Transverse colon (tissue), 4 donors: ENCODE measurements at places on chromosomes 6 and 20. TPM values are rescaled to one million over a fixed set of nuclear protein-coding genes. Genes with fewer than 3 reads are reported as not detected.
A peak's percentile ranks its signal among the peaks of the same experiment; 100 is the strongest.

DNA sequence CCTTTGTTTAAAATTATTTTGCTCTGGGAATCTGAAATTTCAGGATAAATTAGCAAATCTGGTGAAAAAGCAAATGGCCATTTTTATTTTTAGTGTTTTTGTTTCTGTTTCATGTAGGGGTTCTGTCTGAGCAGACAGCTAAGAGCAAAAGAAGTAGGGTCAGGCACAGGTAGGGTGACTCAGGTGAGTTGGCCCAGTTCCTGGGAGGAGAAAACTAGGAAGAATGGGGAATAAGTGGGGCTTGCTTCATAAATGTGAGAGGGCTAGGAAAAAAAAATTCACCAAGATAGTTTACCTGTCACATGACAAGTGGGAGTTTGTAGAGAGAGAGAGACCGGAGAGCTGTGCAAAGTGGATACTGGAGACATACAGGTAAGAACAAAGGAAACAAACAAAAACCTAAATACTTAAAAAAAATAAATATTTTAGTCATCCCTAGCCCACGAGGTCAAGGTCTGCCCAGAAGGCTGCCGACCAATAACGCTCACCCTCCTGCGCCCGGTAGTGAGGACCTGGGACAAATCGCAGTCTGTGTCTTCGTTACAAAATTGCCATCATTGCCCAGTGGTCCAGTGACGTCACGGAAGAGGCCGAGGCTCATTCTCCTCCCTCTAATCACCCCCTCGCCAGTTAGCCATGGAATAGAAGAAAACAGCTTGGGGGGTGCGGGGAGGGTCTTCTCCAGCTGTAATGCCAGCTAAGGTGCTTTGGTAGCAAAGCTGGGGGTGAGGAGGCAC lies 2.3 kb downstream of the THBD start:
- no peak for DNase-seq

DNA sequence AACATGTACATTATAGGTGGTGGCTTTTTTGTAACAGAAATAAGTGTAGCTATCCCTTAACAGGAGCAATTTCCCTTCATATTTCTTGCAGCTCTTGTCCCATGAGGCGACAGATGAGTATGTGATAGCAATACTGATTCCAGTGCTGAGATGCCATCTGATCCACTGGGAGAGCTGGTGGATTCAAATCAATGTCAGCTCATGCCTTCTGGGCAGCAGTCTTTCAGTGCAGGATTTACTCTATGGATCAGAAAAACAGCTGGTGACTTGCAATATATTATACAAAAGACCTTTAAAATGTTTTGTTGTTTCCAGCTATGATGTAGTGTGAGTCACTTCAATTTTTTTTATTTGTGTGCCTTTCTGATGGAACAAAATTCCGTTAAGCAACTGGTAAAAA lies 259.9 kb upstream of the SASH1 start:
- no peak for DNase-seq

GRCh38 chr6:25670793-25671513 lies 18.9 kb downstream of the SCGN start:
- DNase-seq = no peak

DNA sequence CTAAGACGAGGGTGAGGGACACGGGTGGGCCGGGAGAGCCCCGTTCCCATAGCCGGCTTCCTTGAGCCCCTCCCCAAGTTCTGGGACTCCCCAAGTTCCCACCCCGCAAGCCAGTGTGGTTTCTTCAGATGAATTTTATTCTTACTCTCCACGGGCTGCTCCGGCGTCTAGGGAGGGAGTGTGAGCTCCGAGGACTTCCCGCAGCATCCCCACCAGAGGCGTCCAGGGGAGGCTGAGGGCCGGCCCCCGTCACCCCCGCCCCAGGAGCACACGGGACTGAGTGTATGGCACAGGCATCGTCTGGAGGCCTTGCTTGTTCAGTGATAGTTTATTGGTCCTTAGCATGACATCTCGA lies 10.0 kb upstream of the SLC4A11 start:
- DNase-seq = no peak

- DNase-seq = no peak
These were observed 160.6 kb downstream of the GRM4 start for GRCh38 chr6:33985313-33985751.

GRCh38 chr6:116767715-116768114 lies 2.2 kb upstream of the FAM162B start:
- DNase-seq = no peak

Gene ELOVL2
- 0.16 TPM for total RNA-seq

DNA sequence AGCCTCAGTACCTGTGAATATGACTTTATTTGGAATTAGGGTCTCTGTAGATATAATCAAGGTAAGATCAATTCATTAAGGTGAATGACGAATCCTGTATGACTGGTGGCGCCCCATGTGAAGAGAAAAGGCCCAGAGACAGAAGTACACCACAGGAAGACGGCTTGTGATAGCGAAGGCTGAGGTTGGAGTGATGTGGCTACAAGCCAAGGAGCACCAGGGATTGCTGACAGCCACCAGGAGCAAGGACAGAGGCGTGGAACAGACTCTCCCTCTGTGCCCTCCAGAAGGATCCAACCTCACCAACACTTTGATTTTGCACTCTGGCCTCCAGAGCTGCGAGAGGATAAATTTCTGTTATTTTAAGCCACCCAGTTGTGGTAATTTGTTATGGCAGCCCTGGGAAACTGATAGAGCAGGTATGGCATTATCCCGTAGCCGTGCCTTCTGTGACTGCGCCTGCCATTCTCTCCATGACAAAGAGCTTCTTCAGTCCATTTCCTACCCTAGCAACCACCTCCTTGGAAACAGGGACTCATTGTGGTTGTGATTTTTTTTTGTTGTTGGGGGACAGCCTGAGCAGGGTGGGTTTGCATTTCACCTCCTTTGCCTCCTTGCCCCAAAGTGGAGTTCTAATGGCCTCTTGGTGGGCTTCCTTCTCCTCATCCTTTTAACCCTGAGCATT lies 29.6 kb downstream of the PTK7 start:
- DNase-seq = no peak

GRCh38 chr20:35636095-35636494 lies 20.5 kb downstream of the SPAG4 start:
- no peak for DNase-seq

Gene HLA-DQA2
- not detected for total RNA-seq

Gene DDX43
- total RNA-seq = 1.2 TPM

- no peak for DNase-seq
These were observed 56.2 kb downstream of the SLC2A10 start for GRCh38 chr20:46765506-46766120.

Gene POU3F2
- not detected for total RNA-seq

DNA sequence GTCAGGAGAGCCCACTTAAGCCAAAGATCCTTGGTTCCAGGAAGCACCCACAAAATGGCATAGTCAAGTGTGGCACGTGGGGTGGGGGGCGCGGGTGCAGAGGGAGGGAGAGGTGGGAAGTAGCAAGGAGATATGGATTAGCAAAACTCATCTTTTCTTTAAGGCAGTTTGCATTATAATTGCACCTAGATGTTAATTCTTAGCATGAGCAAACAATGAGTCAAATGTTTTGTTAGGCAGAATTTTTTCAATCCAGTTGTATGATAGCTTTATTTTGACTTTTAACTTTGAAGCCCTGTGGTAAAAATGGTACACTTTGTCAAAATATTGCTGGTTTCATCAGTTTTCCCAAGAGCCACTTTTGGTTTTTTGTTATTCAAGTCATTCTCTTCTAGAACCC lies 15.0 kb downstream of the SCAND1 start:
- no peak for DNase-seq

Gene PNPLA1
- not detected for total RNA-seq

DNA sequence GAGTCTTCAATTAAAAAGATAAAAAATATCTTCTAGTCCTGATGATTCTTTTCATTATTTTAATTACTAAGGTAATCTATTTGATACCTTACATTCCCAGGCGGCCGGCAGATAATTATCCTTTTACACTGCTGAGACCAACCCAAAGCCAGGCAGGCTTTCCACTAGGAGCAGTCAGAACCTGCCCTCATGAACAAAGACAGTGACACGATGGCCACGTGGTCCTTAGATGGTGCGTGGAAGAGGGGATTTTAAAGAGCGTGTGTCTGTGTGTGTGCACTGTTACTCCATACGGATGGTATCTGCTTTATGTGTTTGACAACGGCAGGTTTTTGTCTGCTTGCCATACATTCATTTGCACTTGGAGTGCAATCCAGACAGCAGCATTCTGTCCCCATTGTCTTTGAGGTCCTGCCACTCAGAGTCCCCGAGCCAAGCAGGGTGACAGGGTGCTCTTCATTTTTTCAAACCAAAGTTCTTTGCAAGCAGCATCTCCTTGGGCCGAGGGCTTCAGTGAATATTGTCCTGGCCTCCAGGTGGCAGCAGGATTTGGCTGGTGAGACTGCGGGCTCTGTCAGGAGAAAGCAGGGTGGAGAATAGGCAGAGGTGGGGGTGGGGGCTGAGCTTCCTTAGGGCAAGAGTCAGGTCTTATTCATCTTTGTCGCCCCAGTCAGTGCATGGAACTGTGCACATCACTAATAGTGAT lies 260.5 kb downstream of the NRN1 start:
- no peak for DNase-seq

Gene SULF2
- 140 TPM for total RNA-seq

GRCh38 chr20:22585786-22586493 lies 1.6 kb upstream of the FOXA2 start:
- no peak for DNase-seq

Gene SMIM28
- not detected for total RNA-seq

DNA sequence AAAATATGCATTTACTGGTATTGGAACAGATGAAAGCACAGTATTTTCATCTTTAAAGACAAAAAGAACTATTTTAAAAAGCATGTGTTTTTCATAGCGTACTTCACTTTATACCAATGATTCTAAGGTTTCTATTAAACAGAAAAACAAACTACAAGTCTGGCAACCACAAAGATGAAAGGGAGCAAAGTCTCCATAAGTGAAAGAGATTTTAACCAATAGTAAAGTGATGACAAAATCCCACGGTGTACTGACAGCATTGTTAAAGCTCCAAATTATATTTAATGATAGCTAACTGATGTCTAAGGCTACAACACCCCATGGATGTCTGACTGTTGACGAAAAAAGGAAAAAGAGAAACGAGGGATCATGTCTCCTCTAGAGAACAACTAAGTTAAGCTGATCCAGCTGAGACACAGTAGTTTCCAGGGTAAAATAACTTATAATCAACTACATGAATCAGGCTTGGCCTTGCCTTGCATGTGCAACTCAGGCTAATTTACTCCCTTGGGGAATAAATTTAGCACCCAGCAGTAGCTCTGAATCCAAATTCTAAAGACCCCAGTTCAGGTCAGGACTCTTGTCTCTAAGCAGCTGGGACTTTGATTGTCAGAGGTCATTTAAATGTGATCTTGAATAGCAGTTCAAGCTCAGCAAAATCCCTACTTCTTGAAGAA lies 56.0 kb upstream of the TAB2 start:
- DNase-seq = no peak

Gene TRIM15
- total RNA-seq = 52.0 TPM

GRCh38 chr6:30672445-30673253 lies at the start of gene DHX16:
DHX16 (minus strand) TSS chr6:30673006; CDS start chr6:30672841, 165 bp downstream.
- DNase-seq = peak; percentile 97

- no peak for DNase-seq
These were observed 948.0 kb upstream of the EPHA7 start for GRCh38 chr6:94367316-94367715.

DNA sequence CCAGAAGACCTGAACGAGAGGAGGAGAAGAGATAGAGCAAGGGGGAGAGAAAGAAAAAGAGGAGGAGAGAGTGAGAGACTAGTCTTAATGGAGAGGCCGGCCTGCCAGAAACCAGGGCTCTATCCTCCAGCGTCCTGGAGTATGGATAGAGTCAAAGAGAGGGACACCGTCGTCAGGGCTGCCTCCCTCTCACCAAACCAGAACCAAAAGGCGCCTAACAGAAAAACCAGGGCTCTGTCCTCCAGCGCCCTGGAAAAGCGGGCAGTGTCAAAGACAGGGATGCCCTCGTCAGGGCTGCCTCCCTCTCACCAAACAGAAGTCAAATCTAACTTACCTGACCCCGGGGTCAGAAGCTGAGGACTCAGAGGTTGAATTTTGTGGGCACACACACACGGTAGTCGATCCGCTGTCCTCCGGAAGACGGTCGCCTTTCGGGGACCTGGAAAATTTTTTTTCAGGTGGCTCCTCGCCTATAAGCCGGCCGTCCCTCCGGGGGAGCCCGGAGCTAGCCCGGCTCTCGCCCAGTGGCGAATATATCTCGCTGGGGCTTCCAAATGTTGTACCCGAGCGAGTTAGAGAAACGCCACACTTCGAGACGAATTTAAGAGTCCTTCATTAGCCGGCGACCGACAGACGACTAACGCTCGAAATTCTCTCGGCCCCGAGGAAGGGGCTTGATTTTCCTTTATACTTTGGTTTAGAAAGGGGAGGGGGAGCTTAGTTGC lies 148.2 kb downstream of the TRIM27 start:
- DNase-seq = no peak

DNA sequence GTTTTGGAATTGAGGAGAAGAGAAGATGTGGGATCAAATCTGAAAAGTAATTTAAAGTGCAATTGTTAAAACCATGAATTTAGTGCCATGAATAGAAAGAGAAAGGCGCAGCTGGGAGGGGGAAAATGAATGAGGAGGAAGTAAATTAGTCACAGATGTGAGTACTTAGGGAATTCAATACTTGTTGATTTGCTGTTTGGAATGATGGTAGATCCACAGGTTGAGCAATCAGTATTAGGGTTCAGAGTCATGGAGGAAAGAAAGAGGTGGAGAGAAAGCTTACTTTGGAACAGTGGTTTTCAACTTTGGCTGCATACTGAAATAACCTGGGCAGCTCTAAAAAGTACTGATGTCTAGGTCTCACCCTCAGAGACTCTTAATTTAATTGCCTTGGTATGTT lies 229.7 kb upstream of the ASCC3 start:
- DNase-seq = no peak

DNA sequence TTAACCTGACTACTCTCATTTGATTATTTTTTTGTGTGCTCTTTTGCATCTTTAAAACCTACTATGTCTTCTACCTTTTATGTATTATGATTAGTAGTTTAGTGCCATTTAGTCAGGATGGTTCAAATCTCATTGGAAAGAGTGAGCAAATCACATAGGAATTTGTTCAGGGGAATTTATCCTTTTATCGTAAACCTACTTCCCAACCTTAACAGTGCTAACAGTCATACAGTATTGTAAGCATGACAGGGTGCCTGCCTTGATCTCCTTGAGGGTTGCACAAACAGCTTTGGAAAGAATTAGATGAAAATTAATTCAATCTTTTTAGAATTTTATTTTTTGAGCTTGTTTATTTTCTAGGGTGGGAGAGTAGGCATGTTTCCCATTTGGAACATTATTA lies 18.3 kb downstream of the RNF8 start:
- DNase-seq = no peak

Gene ULBP2
- total RNA-seq = not detected

- DNase-seq = no peak
These were observed 329.5 kb downstream of the TPBG start for GRCh38 chr6:82693094-82693493.

Gene MUC21
- not detected for total RNA-seq

DNA sequence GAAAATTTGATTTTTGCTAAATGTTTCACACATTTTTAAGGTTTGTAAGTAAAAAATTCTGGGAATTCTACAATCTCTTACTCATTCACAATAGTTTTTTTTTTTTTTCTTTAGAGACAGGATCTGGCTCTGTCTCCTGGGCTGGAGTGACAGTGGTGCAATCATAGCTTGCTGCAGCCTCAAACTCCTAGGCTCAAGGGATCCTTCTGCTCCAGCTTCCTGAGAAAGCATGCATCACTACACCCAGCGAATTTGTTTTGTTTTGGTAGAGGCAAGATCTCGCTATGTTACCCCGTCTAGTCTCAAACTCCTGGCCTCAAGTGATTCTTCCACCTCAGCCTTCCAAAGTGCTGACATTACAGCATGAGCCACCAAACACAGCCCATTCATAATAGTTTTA lies 232.8 kb downstream of the GJA1 start:
- DNase-seq = no peak

GRCh38 chr6:128719786-128720185 lies 163.2 kb upstream of the LAMA2 start:
- DNase-seq = no peak
